ENCODE measurements at places on chromosomes 13 and 19.

DNA sequence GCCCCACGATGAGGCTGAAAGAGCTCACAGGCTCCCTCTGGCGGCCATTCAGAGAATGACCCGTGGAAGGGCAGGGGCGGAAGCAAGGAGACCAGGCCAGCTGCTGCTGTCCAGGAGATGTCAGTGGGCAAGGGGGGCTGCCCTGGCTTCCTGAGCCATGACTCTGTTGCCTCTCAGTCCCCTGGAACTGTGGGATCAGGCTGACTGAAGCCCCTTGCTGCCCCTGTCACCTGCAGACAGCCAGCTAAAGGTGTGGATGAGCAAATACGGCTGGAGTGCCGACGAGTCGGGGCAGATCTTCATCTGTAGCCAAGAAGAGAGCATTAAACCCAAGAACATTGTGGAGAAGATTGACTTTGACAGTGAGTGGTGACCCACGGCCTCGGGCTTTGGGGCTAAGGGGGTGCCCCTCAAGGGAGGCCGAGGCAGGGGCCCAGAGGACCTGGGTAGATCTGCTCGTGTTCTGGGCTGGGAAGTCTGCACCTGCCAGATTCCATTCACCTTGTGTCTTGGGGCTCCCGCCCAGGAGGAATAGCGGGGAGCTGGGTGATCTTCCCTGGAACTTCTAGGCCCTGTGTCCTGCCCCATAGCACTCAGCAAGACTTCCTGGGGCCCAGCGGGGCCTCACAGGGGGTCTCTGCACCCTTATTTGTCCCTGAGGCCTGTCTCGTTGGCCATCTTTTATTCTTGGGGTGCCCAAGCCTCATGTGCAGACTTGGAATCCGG, 12.5 kb upstream of the ACTN4 start:
- DNase-seq: peak; percentile 45

DNA sequence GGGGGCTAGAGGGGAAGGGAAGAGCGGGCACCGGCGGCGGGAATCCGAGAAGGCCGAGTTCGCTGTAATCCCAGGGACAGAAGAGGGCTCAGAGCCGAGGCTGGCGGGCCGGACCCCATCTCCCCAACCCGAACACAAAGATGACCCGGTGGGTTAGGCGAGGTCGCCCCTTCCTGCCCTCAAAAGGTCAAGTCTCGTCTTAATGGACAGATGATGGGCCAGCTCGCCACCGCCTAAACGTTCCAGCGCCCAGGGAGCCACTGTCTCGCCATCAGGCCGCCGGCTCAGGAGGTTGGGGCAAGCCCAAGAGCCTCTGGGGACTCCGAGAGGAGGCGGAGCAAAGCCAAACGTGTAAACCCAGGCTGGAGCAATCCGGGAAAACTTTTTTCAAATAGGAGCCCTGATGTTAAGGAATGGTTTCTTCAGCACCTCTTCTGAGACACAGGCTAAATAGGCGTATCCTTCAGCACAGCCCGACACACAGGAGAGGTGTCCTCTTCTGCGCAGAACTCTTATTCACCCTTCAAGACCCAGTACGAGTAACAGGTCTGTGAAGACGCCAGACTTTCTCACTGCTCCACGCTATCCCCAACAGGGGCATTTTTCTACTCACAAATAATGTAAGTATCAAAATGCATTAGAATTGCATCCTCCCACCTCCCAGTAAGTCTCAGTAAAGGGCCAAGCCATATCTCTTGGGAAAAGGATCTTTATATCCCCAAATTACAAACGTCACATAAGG, 6.3 kb upstream of the POU4F1 start:
- no peak for DNase-seq

DNA sequence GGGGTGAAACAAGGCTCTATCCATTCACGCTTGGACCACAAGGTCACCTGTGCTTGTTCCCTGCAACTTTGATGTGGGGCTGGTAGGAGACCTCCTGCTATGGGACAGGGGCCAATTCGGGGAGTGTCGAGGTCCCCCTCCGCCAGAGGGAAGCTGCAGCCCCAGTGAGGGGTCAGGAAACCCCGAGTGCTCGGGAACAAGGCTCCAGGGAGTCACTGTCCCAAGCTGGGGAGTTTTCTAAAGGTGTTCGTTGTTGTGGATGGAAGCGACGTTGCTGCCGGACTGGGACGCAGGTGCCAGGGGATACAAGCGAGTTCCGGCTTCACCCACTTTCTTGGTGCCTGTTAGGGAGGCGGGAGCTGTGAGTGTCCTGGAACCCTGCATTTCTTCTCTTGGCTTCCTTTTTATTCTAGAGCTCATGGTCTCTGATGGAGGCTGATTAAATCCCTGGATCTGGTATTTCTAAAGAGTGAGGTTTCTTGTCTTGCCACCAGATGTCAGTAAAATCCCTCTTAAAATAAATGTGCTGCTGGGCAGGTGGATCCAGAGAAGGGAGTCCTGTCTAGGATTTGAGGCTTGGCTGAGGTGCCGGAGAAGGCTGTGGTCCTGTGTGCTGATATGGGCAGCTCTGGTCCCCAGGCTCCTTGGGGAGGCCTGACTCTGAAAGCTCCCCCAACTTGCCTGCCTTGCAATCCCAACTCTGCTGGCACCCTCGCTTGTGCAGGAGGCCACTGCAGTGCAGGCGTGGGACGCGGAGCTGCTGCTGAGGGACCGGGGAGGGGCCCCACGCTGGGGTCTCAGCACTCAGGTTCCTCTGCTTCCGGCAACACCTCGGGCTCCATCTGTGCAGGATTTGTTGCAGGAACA, 153.9 kb downstream of the TEX29 start:
- no peak for DNase-seq

- DNase-seq: no peak
Observed at GRCh38 chr13:95207769-95208366, 93.4 kb downstream of the ABCC4 start.

DNA sequence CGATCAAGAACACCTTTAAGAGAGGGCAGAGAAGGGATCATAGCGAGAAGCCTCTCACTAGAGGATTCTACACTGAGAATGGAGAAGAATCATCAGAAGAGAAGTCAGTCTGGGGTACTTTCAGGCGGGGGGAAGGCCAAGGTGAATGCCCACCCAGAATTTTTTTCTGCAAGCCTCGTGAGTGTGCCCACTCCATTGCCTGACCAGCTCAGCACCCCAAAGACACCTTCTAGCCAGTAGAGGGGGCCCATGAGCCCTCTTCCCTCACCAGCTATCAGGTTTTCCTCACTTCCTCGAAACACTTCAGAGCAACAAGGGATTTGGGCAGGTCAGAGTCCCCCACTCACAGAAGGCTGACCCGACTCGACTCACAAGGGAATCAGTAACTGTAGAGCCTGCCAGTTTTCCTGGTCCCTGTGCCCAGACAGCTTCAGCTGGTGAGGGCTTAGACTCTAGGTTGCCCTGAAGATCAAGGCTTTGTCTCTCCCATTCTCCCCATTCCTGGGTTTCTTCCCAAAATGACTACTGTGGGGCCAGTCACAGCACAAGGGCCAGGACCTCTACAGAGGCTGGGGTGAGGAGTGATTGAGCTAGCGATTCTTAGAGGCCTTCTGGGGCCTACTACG, 18.4 kb downstream of the NLRP13 start:
- DNase-seq: no peak

DNA sequence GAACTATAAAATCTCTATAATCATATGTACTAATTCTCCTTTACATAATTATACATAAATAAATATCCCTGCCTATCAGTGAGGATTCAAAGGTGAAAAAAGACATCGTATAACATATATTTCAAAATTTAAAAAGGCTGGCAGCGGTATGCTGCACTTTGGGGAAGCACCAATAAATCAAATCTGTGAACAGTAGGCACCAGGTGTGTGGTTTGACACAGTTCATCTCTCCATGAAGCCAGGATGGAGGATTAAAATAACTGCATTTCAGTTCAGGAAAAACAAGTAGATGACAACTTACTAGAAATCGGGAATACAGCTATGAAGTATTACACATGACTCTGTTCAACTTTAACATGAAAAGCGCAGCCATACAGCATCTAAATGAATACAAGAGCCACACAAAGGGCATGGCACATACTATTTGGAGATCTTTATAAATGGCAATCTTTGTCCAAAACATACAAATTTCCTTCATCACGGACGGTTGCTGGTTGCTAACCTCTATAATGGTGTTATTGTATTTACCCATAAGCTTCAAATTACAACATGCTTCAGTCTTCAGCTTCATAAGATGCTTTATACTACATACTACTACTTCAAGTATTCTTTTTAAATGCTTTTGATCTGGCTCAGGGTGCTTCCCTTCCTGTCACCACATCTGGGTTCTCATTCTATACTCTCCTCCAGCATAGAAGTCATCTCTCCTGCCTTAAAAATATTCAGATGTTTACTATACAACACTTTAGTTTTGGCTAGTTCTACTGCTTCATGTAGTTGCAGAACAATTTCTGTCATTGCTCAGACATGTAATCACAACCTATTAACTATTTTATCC, 128.7 kb downstream of the KLF12 start:
- no peak for DNase-seq

GRCh38 chr19:49581007-49581508, at the start of gene PRRG2:
PRRG2 (plus strand) TSS chr19:49581316; CDS start chr19:49583220, 1,904 bp downstream.
- DNase-seq: no peak

GRCh38 chr19:1162404-1163282, 11.4 kb downstream of the SBNO2 start:
- DNase-seq: no peak

DNA sequence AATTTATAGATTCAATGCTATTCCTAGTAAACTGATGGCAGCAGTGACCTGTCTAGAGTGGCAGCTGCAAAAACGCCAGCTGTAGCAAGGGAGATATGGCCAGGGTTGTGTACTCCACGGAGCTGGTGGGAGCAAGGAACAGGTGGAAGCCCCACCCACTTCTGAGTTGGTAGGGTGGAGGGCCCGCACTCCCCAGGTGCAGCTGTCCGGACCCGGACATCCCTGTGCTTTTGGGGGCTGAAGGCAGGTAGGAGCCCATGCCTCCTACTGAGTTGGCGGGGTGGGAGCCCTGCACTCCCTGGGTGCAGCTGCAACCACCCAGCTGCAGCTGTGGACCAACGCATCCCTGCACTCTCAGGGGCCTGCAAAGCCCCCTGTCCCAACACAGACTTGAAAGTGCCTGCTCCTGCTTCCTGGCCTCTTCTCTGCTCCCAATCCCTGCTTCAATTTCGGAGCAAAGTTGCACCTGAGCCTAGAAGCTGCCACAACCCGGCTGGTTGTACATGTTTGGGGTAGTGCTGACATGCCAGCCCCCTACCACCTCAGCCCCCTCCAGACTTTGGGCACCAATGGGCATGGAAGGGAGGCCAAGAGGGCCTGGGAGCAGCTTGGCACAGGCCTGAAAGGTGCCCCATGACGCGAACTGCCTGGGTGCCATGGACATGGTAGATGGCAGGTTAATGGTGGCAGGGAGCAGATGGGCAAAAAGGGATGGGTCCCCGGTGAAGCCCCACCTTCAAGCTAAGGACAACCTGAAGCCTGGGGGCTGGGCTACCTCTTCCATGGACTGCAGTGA, 19.8 kb downstream of the UGGT2 start:
- no peak for DNase-seq

DNA sequence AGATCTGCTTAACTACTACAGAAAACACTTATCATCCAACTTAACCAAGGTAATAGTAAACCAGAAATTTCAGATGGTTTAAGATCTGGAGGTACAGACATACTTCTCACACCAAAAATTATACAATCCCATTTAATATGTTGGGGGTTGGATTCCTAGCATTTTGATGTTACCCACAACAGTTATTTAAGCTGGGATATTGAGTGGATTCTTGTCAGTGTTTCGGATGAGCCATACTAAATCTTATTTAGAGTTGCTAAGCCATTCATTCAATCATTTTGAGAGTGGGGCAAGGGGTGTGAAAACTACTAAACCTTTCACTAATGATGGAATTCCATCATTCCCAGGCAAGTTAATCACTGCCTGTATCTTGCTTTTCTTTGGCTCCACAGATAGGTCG, 40.6 kb downstream of the KATNAL1 start:
- no peak for DNase-seq

- no peak for DNase-seq
Observed at GRCh38 chr19:57161985-57162539, 5.2 kb downstream of the DUXA start.

DNA sequence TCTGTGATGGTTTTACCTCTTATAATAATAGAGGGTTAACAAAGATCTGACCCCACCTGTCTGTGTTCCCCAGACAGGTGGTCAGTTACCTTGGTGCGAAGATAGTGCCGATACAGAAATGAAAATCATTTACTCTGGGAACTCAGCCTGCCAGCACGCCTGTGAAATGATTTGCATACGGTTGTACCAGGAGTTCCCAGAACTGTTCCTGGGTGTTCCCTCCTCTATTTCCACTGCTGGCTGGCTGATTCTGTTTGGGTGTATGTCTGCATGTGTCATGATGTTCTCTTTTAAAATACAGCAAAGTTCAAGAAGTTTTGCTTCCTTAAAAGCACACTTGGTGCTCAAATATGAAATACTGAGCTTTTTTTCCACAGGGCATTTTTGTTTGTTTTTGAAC, 527.1 kb downstream of the FGF9 start:
- DNase-seq: no peak

GRCh38 chr19:41355035-41355434, 1.3 kb upstream of the TGFB1 start:
- no peak for DNase-seq
